ENCODE measurements at places on chromosomes 1 and 21.
A peak's percentile ranks its signal among the peaks of the same experiment; 100 is the strongest.

GRCh38 chr1:27971674-27972073 is 11.9 kb downstream of the XKR8 start:
- DNase-seq = peak; percentile 22

DNA sequence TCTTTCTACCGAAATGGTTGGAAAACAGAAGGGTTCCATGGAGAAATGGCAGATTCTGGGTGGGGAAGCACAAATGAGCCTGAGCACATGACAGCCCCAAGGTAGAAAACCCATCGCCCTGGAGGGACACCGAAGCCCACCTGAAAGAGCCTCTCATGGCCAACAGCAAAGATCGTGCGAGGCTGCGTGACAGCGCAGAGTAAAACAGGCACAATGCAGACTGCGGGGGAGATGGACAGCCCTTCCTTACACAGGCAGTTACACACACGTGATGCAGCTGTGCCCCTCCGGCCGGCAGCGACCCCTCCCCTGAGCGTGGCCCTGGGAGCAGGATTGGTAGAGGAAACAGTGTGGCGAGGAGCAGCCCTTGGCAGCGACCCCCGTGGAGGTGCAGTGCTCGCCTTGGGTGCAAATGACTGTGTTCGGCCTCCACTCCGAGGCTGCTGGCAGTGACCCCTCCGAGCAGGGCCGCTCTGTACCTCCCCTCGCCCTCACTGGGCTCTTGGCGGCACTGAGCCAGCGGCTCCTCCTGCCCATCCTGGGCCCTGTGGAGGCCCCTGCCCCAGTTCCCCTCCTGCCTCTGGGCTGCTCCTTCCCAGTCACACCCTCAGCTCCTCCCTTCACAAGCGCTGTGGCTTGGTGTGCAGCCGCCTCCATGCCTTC is 120.9 kb upstream of the COL6A1 start:
- no peak for DNase-seq

DNA sequence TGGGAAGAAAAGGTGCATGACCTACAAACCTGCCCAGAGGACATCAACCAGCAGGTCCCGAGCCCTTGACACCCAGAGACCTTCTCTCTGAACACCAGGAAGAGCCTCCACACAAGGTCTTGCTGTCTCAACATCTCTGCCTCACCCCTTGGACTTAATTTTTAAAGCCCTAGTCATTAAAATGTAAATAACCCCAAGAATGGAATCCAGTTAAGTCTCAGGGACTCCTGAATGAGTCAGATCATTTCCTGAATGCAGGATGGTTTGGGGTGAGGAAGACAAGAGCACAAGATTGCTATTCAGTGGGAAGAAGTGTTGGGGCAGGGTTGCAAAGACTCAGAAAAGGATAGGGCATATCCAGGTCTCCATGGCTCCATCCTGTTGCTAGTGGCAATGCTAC is 17.8 kb upstream of the GRIK3 start:
- no peak for DNase-seq

GRCh38 chr1:96660503-96660902 is 61.1 kb upstream of the PTBP2 start:
- DNase-seq = peak; percentile 57

DNA sequence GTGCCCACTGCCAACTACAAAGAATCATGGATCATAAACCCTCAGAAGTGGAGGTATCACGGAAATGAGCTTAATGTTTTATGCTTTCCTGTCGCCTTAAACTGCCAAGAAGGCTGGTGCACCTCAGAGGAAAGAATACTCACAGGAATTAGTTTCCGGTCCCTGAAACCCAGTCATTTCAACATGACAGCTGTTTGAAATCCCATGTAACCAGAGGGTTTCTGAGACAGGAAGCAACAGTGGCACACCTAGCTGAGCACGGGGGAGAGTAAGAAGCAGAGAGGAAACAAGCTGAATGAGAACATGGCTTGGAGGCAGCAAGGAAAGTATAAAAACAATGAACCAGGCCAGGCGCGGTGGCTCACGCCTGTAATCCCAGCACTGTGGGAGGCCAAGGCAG is 3.9 kb downstream of the JAK1 start:
- no peak for DNase-seq

GRCh38 chr1:226320930-226321329 is 12.0 kb upstream of the LIN9 start:
- DNase-seq = no peak

GRCh38 chr21:21213297-21213696 is 215.1 kb downstream of the NCAM2 start:
- no peak for DNase-seq

DNA sequence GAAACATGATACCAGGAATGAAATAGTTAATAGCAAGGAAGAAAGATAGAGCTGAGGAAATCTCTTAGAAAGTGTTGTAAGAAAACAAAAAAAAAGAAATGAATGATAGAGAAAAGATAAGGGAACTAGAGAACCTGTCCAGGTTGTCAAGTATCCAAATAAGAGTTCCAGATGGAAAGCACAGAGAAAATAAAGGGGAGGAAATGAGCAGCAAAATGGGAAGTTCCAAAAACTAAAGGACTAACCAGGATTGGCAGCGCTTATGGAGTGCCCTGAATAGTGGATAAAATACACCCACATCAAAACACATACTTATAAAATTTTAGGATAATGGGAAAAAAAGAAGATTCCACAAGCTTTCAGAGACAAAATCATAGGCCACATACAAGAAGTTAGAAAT is 55.2 kb downstream of the ARHGAP29 start:
- DNase-seq = no peak

GRCh38 chr1:236326432-236326831 is 44.7 kb upstream of the ERO1B start:
- no peak for DNase-seq

- no peak for DNase-seq
These were observed 52.0 kb downstream of the TGFBR3 start for GRCh38 chr1:91833946-91834345.

DNA sequence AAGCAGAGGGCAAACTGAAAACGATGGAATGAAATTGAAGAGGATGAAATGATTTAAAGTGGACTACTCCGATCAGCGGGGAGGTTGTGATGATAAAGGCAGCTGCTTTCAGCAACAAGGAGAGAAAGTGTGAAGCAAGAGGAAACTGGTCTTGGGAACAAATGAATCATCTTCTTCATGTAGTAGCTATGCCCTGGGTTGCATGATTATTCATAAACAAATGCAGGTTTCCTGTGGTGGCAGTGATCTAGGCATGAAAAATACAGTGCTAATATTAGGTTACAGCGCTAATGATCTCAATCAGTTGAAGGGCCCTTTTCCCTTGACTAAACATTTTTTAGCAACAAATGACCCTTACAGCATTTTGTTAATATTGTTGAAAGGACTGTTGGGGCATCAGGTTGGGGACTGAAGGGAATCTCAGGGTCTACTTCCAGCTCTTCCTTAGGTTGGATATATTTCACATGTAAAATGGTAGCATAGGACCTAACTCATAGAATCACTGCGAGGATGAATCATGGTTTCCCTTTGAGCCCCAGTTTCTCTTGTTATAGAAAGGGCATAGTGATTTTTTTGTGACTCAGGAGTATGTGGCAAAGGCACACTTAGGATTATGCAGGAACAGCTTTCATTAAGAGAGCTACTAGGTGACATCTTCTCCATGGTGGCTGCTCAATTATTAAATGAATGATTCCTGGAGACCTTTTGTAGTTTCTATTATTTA is 1.9 kb upstream of the ZFYVE9 start:
- DNase-seq = peak; percentile 94

- no peak for DNase-seq
These were observed 38.5 kb upstream of the PGBD5 start for GRCh38 chr1:230464671-230465070.

DNA sequence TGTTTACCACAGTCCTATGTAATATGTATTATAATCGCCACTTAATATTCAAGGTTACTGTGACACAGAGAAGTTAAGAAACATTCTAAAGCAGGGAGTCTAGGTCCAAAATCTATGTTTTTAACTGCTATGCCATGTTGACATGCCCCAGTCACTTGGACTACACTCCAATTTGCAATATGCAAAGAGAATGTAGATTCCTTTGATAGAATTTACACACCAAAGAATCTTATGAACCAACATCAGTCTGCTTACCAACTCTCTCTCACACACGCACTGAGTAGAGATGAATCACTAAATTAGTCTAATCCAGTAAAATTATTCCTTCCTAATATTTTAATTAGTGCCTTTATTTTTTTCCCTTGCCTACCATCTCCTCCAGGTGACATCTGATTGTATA is 266.2 kb downstream of the OLFM3 start:
- DNase-seq = no peak

- no peak for DNase-seq
These were observed 45.3 kb downstream of the SIM2 start for GRCh38 chr21:36744190-36744559.

- peak; percentile 51 for DNase-seq
These were observed 2.5 kb downstream of the GPR3 start for GRCh38 chr1:27394925-27395324.

DNA sequence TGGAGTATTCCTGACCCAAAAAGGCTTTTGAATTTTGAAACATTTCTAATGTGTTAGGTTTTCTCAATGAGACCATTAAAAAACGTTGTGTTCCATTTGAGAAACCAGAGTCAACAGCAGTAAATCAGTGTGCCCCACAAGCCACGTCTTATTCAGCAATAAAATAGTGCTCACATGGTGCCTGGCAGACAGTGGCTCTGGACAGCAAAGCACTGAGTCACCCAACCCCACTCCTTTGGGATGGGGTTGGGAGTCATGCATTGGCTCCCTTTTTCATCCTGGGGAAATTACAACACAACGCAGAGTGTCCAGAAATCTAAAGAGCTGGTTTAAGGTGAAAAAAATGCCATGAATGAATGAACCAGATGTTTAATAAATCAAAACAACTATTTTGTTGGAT is 46.5 kb downstream of the KCNJ15 start:
- DNase-seq = peak; percentile 91

DNA sequence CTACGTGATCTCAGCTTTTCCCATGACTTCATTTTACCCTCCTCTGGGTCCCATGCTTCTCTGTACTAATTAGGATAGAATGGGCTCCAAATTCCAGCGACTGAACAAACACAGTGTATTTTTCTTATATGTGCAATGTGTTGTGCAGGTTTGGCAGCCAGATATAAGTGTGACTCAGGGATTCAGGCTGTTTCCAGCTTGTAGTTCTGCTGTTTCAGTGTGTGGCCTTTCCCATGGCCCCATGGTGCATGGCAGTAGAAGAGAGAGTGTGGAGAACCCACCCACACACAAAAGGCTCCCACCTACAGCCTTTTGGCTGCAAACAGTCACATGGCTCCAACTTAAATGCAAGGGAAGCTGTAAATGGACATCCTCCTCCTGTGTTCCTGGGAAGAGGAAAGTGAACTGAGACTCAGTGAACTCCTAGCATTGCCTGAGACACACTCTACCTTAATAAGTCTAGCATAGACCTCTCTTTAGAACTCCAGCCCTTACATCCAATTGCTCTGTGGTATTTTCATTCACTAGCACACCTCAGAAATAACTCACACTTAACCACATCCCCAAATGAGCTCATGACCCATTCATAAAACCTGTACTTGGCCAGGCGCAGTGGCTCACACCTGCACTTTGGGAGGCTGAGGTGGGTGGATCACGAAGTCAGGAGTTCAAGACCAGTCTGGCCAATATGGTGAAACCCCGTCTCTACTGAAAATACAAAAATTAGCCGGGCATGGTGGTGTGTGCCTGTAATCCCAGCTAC is 58.7 kb downstream of the KIAA0040 start:
- DNase-seq = no peak

DNA sequence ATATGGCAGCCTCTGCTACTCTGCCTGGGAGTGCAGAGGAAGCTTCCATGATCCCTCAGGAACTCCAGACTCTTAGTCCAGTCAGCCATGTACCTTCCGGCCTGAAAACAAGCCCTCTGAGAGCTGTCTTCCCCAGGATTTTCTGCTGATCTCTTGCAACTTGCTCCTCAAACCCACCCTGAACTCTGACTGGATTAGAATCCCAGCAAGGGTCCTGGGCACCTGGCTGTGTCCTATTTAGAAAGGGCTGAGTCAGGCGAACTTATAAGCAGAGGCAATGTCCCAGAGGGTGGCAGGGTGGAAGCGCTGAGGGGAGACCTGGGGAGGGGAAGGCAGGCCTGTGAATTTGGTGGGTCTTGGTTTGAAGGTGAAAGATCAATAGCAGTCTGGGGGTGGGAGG is 184.5 kb upstream of the EDN2 start:
- no peak for DNase-seq

- no peak for DNase-seq
These were observed 448.0 kb downstream of the LRRIQ3 start for GRCh38 chr1:73749996-73750395.

DNA sequence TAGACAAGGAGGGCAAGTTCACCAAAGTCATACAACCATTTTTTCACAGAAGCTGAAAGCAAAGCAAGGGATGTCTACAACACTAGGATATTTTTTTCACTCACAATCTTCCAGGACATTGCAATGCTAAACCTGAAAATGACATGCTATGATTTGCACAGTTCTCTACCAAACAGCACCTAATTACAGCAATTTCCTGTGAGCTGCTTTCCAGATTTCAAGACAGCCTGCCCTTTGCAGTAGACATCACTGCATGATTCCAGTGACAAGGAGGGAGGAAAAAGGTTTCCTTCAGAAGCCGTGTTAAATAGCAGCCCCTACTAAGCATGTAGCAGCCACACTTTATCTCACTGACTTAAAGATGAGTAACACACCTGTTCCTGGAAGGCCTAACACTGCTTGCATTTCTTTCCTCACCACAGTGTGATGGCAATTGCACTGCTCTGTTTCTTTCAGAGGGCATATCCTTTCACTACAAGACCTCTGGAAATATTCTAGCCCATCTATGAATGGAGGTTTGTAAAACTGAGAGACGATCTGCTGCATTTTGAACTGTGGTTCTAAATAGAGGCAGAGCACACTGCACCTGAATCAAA is 97.1 kb downstream of the DUSP10 start:
- DNase-seq = no peak
